ENCODE measurements at places on chromosomes 3 and 15.
A peak's percentile ranks its signal among the peaks of the same experiment; 100 is the strongest.

DNA sequence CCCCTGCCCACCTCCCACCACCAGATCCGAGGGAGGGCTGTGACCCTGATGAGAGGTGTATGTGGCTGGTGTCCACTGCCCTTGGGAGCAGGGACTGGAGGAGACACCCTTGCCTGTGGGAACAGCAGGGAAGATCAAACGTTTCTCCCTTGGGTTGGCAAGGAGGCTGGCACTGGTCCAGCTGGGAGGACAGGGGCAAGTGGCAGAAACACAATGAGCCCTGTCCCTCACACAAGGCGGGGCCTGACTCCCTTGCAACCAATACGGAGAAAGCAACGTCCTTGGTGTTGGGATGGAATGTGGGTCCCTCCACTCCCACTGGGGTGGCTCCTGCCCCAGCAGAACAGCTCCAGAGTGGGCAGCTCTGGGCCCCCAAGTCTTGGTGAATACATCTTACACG lies 5.2 kb downstream of the HYAL2 start:
- no peak for DNase-seq

DNA sequence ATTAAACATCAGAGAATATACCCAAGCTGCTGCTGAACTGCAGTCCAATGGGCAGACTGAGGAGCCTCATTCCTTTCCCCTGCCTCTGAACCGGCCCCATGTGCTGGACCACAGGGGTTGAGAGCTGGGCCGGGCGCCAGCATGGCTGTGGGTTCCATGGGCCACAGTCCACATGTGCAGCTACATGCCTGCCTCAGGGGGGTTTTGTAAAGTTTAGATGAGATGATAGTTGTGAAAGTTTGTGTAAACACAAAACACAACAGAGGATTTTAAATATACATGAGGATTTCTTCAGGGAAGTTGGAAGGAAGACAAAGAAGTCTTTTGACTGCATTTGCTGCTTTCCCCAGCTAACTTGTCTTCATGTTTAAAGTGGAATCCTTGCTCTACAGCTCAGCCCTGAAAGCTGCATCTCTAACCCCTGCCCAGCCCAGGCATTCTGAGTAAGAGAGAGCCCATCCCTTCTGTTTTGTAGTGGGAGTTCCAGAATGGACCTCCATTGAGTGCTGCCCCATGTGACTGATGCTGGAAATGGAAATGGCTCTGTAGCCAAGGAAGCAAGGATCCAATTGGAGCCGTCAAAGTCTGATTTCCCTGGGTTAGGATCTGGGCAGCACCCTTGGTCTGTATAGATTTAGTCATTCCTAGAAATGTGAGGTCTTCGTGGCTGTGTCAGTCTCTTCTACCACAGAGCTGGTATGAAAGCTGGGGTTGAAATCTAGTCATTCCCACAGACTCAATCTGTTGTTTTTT lies 17.5 kb downstream of the SLC12A8 start:
- no peak for DNase-seq

DNA sequence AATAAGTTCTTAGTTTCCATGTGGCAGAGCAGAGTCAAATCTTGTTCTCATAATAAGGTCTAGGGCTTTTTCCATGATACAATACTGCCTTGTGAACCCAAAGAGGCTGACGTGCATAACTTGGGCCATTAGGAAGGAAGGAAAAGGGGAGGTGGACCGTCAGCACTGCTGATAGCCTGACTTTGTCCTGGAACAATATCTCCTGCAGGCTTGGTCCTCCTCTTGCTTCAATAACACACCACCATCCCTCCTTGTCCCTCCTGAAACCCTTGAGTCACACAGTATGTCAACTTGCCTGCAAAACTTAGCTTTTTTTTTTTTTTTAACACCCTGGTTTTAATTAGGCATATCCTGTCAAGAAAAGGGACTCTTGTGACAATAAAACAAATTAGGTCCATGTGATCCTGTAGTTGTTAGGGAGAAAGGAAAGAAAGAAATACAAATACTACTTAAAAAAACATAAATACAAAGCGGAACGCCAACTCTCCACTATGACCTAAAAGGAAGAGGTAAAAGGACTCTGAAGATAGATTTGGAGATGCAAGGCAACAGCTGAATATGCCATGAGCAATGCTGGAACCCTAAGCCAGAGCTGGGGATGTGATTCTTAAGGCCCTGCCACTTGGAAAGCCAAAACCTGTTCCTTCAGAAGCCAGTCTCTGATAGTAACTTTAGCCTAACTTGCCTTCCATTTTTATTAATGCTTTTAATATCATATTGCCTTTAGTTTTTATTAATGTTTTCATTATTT lies 67.0 kb downstream of the WWTR1 start:
- DNase-seq, result no peak

DNA sequence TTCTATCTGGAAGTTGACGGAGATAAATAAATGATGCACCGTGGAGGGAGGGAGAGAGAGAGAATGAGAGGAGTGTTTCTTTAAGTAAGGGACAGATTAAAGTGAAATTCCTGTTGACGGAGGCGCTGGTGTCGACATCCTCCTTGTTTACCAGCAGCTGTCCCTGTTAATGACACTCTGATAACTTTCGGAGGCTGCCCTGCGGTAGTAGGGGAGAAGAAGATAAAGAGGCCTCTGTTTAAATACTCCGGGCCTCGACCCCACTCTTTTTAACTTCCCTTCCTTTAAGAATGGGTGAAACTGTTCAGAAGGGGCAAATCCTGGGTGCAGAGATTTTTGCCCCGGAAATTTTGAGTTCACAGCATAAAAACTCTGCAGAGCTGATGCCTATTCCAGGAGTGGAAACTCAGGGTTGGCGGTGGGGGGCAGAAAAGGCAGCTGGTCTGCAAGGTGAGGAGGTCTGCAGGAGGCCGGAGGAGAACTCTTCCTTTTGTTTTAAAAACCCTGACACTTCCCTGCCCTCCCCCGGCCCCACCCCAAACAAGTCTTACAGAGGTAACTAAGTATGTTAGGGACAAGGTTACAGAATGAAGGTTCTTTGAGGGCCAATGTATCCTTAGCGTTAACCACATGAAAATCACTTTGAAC lies 276.6 kb upstream of the NR2F2 start:
- DNase-seq, result no peak

- DNase-seq, result no peak
Observed at GRCh38 chr15:83734487-83734886, 80.6 kb downstream of the ADAMTSL3 start.

GRCh38 chr3:15102256-15102655 lies 3.3 kb upstream of the RBSN start:
- DNase-seq, result no peak

GRCh38 chr3:169255511-169255910 lies 408.0 kb downstream of the MECOM start:
- no peak for DNase-seq

- DNase-seq, result no peak
Observed at GRCh38 chr3:50374363-50375257, 15.3 kb upstream of the TMEM115 start.

- no peak for DNase-seq
Observed at GRCh38 chr3:120170223-120170622, 76.0 kb upstream of the GSK3B start.

- DNase-seq, result no peak
Observed at GRCh38 chr3:188914552-188914951, 257.2 kb upstream of the TPRG1 start.

DNA sequence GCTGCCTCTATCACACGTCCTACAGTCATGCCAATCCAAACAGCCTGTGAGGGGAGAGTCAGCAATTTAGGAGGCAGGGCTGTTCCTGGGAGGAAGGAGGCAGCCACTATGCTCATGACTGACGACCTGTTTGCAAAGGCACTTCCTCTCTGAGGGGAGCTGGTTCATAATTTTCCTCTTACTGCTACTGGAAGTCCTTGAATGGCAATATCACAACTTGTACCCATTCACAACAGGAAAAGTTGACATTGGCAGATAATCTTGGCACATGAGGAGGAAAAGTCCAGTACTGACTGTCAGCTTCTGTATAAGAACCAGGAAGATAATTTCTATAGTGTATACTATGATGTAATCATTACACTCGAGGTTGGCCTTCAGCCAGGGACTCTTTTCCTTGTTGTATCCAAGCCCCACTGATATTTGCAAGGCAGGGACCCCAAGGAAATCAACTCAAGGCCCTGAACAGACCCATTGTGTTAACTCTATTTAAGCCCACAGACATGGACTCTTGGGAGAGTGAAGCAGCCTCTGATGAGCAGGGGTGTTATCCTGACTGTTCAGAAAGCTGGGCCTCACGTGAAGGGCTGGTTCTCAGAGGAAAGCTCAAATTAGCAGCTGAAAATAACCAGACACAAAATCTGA lies 267.3 kb upstream of the ADAMTS9 start:
- DNase-seq, result no peak

- DNase-seq, result no peak
Observed at GRCh38 chr3:186417791-186418190, 55.8 kb upstream of the DGKG start.

- no peak for DNase-seq
Observed at GRCh38 chr15:66729331-66729951, 27.4 kb downstream of the SMAD6 start.

- no peak for DNase-seq
Observed at GRCh38 chr3:179729086-179729485, 76.2 kb downstream of the USP13 start.

- no peak for DNase-seq
Observed at GRCh38 chr3:127610105-127610504, 11.9 kb downstream of the MCM2 start.

DNA sequence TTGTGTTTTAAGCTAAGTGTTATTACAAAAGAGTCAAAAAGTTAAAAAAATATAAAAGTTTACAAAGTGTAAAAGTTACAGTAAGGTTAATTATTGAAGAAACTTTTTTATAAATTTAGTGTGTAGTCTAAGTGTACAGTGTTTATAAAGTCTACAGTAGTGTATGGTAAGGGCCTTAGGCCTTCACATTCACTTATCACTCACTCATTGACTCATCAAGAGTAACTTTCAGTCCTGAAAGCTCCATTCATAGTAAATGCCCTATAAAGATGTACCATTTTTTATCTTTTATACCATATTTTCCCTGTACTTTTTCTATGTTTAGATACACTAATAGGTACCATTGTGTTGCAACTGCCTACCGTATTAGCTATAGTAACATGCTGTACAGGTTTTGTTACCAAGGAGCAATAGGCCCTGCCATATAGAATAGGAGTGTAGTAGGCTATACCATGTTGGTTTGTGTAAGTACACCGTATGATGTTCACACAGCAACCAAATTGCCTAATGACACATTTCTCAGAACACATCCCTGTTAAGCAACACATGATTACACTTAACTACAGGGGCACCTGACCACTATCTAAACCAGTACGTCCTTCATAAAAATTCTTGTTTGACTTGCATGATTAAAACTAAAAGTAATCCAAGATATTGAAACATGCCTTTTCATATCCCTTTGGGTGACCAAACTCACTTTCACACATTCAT lies 17.2 kb downstream of the RAD18 start:
- no peak for DNase-seq

DNA sequence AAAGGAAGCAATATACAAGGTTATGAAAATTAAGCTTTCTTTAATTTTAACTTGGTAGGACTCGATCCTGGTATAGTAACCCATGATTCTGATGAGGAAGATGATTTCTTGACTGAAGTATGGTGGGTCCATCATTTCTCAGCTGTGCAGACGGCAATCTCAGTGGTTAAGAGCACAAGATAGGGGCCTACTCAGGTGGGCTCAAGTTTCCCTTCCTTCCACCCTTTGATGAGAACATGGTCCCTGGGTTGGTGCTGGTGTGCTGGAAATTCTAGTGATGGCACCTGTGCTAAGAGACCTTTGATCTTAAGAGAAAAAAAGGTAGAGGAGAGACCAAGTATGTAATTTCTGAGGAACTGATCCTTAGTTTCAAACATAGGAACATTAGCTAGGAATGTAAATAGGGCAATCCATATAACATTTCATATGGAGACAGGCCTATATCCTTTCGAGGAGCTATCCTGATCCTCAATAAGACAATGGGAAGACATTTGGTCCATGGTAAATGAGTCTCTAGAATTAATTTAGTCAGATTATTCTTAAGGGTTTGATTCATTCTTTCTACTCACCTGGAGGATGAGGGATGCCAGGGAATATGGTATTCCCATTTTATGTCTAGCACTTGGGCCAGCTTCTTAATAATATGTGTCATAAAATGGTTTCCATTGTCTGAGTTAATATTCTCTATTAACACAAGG lies 104.5 kb upstream of the NECTIN3 start:
- no peak for DNase-seq

DNA sequence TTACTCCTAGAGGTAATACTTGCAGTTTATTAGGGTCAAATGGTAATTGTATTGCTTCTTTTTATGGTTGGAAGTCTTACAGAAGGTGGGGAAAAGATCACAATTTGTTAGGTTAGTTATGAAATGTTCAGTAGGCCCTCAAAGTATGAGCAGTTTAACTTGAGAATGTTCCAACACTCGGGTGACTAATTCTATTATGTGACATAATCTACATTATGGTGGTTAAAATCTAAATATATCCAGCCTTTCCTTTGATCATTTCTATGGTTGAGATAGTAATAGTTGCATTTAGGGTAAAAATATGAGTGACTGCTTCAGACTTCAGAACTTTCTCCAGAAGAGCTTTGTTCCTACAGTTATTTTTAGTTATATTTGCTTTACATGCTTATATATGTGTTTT lies 19.6 kb upstream of the FBXO22 start:
- no peak for DNase-seq

- peak; percentile 83 for DNase-seq
Observed at GRCh38 chr15:31326875-31327668, 437 bp downstream of the KLF13 start.

DNA sequence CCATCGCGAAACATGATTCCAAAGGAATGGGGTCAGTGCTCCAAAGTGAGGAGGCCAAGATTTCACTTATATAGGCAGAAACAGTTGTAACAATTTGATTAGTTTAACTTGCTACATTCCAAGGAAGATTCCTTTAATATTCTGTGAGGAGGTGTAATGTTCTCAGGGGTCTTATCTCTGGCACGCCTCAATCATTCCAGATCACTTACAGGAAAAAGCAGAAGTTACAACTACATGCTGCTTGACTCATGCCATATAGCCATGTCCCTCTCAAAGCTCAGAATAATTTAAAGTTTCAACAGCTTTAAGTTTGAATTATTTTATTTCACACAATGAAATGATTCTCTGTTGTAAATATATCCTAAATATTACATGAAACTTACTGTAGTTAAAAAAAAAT lies 3.5 kb upstream of the FYTTD1 start:
- DNase-seq, result no peak

- DNase-seq, result no peak
Observed at GRCh38 chr15:20652914-20653313, 111.3 kb upstream of the GOLGA6L6 start.
